Stimulated activated CD8-positive, alpha-beta memory T cell treated with anti-CD3 and anti-CD28 coated beads, Interleukin-15, amount 100 ng/mL, for 24 hours (primary cell): ENCODE measurements at places on chromosomes 7 and 10.

DNA sequence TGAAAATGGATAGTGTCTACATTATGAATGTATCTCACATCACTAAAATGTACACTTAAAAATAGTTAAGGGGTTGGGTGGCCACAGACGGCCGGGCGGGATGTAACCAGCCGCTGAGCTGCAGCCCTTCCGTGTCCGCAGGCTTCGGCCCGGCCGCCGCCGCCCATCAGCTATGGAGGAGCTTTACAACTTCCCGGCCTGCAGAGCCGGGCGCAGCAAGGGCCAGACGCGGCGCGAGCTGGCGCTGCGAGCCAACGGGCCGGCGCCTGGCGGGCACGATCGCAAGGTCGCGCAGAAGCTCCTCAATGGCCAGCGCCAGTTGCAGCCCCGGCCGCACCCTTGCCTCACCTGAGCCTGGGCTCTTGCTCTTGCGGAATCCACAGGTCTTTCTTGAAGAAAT is 69.1 kb downstream of the KMT2C start:
- DNase-seq: no peak

GRCh38 chr10:74388801-74389200 is 237.8 kb downstream of the ADK start:
- no peak for DNase-seq

DNA sequence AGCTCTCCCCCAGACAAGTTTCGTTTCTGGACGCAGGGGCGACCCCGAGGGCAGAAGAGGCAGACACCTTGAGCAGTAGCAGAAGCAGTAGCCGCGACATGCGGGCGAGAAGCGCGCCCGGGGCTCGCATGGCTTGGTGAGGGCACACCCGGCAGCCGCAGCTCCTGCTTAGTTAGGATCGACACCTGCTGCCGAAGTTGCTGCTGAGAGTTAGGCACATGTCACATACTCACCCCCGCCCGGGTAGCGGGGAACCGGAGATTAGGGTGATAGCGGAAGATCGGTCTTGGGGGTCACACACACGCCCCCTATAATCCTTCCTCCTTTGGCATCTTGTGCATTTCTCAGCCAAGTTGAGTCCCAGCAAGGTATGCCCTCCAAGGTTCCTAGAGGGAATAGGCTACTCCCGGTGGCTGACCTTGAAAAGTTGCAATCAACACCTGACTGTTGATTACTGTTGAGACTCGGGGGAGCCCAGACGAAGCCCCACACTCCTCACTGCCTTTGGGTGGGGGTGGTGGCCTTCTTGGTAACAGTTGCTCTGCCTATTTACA is 668 bp downstream of the GPR37 start:
- DNase-seq: no peak

- no peak for DNase-seq
These were observed 97.9 kb upstream of the IKZF1 start for GRCh38 chr7:50206453-50207250.

DNA sequence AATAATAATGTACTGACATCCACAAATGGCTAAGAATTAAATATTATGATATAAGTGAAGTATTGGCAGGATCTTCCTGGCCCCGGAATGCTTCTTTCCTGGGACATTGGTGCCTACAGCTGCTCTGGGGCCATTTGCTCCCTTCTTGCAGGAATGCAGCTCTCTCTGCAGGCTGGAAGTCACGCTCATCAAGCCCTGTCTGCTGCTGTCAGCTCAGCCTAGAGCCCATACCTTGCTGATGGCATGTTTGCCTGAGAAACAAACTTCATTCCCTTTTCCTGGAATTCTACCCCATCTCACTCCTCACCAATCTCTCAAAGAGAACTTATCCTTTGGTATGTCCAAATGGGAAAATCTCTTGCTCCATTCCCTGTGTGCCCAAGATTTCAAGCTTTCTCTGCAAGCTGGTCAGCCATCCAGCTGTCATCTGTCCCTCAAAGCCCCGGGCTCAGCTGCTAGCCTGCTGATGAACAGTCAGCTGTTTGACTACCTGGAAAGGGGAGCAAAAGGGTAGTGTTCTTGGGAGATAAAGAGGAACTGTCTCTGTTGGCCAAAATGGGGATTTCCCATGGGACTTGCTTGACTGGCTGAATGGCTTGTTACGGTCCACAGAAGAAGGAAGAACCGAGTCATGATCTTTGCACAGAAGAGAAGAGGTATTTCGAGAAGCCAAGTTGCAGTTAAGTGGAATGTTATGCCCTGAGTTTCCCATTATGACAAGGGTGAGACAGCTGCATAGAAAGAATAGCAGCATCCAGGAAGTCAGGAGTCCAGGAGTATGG is 12.0 kb upstream of the RASSF4 start:
- no peak for DNase-seq

- DNase-seq: no peak
These were observed 19.4 kb downstream of the HIPK2 start for GRCh38 chr7:139758388-139758787.

DNA sequence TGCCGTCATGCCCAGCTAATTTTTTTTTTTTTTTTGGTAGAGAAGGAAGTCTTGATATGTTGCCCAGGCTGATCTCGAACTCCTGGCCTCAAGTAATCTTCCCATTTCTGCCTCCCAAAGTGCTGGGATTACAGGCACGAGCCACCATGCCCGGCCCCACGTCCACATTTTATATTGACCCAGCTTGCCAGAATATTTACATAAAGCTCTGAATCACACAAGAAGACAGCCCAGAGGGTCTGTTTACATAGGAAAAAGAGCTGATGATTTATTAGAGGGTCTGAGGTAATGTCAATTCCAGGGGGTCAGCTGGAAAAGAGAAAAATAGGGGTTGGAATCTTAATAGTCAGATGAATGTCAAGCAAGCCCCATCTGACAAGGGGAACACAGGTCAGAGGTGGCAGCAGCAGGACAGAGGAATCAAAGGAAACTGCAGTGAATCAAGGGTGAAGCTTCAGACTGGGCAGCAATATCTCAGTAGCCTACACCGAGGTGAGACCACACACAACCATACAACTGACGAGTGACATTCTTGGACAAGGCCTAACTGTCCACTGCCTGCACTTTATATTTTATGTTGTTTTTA is 15.8 kb upstream of the SLF2 start:
- no peak for DNase-seq

DNA sequence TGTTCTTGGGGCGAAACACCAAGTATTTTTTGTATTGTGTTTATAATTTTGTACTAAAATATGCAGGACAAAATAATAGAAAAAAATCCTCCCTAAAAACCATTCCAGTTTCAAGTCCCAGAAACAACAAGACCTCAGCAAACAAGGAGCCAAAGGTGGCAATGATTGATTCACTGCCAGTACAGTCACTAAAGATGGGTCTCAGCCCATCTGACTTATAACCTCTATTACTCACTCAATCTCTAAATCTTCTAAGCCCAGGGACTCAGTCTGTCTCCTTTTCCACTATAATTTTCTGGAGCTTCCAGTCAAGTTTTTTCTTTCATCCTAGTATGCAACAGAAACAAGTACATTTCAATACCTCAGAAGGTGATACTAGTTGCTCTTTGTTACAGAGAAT is 33.3 kb downstream of the SNX13 start:
- no peak for DNase-seq

GRCh38 chr10:62650411-62650810 is 154.1 kb upstream of the ADO start:
- DNase-seq: no peak

DNA sequence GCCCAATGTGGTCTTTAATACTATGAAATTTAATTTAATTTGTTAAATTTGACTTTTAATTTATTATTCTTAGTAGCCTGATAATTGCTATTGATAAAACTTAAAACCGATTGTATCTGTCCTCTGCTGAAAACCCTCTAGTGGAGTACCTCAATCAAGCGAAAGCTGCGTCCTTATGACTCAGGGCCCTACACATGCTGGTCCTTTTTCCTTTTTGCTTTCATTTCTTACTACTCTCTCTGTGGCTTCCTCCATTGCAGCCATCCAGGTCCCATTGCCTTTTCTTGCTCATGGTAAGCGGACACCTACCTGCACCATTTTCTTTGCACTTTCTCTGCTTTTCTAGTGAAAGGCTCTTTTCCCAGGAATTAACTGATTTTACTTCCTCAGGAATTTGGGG is 301.1 kb downstream of the INHBA start:
- DNase-seq: no peak

GRCh38 chr7:155979566-155979965 is 167.3 kb upstream of the SHH start:
- DNase-seq: no peak

DNA sequence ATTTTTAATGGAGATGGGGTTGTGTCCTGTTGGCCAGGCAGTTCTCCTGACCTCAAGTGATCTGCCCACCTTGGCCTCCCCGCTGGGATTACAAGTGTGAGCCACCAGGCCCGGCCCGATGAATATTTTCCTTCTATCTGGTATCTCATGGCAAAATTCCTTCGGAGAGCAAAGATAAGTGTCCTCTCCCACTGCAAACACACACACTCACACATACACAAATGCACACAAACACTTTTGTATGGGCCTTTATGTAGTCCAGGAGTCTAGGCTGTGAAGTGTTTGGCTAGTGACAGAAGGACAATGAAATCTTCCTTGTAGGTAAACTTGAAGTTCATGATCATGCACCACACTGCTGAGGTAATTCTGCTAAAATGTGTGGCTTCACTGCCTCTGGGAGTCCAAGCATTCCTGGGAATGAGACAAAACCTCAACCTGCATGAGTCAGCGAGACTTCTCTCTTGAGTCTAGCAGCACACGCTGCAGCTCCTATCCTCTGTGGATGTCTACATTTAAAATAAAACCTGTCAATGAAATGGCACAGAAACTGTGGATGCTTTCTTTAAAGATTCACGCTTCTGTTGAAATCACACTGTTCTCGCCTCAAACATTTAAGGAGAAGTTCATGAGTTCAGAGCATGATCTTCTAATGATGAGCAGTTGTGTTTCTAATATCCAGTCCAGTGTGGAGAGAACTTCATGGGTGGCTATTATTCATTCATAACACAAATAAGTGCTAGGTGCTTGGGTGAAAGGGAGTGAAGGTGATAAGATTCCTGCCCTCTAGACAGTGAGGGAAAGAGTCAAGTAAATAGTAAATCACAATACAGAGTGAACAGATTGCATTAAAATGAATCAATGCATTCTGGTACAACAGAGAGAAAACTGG is 96.5 kb downstream of the NRP1 start:
- DNase-seq: no peak

DNA sequence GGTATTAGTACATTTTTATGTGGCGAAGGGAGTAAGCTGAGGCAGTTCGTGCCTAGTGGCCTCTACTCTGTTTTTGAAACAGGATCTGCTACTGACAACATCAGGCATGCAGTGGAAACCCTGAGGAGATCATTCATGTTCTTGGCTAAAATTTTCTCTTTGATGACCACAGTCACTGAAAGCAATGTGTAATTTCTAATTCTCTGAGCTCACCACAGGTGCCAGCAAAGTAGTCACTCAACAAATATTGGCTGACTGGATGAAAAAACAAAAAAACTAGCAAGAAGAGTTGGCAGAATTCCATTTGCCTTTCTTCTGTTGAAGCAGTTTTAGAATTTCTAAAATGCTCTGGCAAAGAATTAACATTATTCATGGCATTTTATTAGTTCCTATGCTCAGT is 176.5 kb upstream of the KCTD7 start:
- no peak for DNase-seq

DNA sequence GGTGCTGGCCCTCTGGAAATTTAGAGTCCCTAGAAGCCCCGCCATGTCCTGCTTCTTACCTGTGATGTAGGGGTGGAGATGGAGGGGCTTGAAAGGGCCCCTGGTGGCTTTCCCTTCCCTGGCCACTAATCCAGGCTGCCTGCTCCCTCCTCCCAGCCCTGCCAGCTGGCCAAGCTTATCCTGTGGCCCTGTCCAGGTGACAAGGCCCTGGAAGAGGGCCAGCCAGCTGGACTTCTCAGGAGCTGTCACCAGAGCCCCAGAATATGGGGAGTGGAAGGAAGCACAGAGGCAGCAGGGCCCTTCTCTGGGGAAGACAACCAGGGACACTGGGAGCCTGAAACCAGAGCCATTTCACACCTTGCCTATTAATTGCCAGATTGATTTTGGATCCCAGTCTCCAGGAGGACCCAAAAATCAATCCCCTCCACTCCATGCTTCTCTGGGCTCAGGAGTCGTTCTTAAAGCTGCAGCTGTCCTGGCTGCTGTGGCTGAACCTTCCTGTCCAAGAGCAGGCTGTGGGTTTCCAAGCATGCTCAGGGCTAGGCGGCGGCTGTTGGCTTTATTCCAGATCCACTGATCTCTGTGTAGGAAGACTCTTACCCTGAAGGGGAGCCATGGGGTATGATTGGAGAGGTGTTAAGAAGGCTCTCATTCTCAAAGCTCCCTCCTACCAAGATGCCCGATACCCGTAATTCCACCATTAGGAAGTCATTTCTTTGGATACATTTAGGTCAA is 52.6 kb upstream of the PCBD1 start:
- no peak for DNase-seq

- DNase-seq: no peak
These were observed 35.8 kb downstream of the DNAJC9 start for GRCh38 chr10:73211106-73211811.

GRCh38 chr7:34222316-34222715 is 317.0 kb downstream of the BMPER start:
- no peak for DNase-seq

DNA sequence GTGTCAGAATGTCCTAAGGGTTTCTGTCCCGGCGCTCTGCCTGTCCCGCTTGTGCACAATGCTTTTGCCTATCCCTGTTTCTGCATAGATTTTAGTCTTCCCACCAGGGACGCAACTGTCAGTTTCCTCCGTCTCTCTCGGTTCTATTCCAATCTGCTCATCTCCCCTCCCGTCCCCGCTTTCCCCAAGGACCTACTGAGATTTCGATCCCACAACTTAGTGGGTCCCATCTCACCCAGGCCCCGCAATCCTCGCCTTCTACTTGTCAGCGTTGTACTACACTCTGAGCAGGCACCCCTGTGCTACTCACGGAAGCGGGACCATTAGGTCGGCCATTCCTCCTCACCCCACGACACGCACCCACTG is 519 bp upstream of the ZNF655 start:
- DNase-seq: no peak

GRCh38 chr10:98295907-98296306 is 27.9 kb upstream of the LOXL4 start:
- DNase-seq: no peak

- DNase-seq: no peak
These were observed 249.8 kb upstream of the AKR1E2 start for GRCh38 chr10:4576206-4576605.

- DNase-seq: no peak
These were observed 121.7 kb downstream of the FAM204A start for GRCh38 chr10:118220346-118220850.

- no peak for DNase-seq
These were observed 433.7 kb upstream of the MGMT start for GRCh38 chr10:129033340-129033739.

GRCh38 chr10:115969591-115969990 is 303.4 kb downstream of the GFRA1 start:
- DNase-seq: no peak
